Activated T-helper 1 cell treated with anti-CD3 and anti-CD28 coated beads, Interleukin-12 subunit alpha, Interleukin-12 subunit beta, Interleukin-2, Interleukin-4 antibody, amounts not matched to agents 30 ng/mL and 10 ng/mL and 1 ng/mL, durations not matched to agents 14 hours and 24 hours and 36 hours (primary cell): ENCODE measurements at places on chromosomes 16 and 17. TPM values are rescaled to one million over a fixed set of nuclear protein-coding genes. Genes with fewer than 3 reads are reported as not detected.

Gene ATP2A1
- 2.6 and 3.3 TPM in 2 replicates for total RNA-seq

Gene ABCC11
- not detected in 2 replicates for total RNA-seq

Gene CIITA
- 12.0 and 13.0 TPM in 2 replicates for total RNA-seq

Gene CCL4L2
- total RNA-seq = 46.9 and 48.4 TPM in 2 replicates

Gene CPSF4L
- total RNA-seq = not detected in 2 replicates

Gene EPN3
- not detected in 2 replicates for total RNA-seq

Gene OTOP2
- not detected in 2 replicates for total RNA-seq

Gene HS3ST2
- total RNA-seq = not detected in 2 replicates

Gene ZNF213
- 9.6 and 12.4 TPM in 2 replicates for total RNA-seq

Gene SYCE1L
- 5.1 and 5.5 TPM in 2 replicates for total RNA-seq

Gene KRT17
- total RNA-seq = 0.24 TPM in 1 of 2 replicates, not detected in the other

Gene CENPN
- total RNA-seq = 65.6 and 67.8 TPM in 2 replicates

Gene GOT2
- 135 and 137 TPM in 2 replicates for total RNA-seq

Gene CCL1
- total RNA-seq = 264 and 266 TPM in 2 replicates

- DNase-seq = no peak
- H3K4me3 ChIP-seq = no peak overlapping the region
- peaks cover 11% of the 10 kb centered on the region for H3K36me3 ChIP-seq
- H3K27ac ChIP-seq = no peak overlapping the region
- peaks cover 4% of the 10 kb centered on the region for H3K27me3 ChIP-seq
Observed at GRCh38 chr17:42518046-42518754, 17.8 kb upstream of the NAGLU start.

DNA sequence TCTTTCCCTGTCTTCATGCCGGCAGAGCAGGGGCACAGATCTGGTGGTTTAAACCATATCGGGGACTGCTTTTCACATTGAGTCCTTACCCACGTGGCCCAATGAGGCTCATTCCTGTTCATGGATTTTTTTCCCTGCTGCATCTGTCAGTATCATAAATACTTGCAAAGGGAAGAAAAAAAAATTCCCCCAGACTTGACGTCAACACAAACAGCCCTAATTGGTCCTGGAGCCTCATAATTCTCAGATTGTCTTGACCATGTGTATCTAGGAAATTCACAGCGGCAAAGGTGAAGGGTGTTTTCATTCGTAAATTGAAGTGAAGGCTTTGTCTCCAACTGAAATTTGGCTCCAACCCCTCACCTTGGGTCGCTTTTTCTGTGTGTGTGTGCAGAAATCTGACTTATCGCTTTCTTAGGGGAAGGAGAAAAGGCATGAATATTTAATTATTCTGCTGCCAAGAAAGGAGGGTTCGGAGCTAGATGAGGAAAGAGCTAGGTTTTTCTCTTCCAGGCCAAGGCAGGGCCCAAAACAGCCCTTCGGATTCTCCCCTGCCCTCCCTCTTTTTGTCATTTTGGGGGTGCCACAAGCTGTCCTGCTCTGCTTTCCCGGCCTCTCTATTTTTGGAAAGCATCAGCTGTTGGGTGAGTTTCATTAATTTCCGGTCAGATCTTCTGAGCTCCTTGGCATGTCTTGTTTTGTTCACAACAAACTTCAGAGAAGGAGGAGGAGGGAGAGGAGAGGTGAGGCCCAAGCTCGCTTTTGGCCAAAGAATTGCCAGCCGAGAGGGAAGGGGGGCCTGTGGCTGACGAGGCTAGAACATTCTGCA is 17.8 kb upstream of the CIBAR2 start:
- no peaks in the 10 kb centered on the region for H3K36me3 ChIP-seq
- H3K27me3 ChIP-seq = no peaks in the 10 kb centered on the region
- no peak overlapping the region for H3K27ac ChIP-seq
- no peak for DNase-seq

DNA sequence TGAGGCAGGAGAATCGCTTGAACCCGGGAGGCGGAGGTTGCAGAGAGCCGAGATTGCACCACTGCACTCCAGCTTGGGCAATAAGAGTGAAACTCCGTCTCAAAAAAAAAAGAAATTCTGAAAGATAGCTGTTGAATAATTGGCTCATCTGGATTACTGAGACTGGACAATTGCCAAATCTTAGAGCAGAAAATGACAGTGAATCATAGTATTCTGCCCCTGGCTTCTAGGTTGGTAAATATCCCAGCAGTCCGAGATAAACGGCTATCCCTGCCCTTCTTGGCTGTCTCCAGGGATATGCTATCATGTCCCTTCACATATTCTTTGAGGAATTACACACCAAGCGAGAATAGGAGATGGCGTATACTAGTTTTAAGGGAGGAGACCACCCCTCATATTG is 35.5 kb upstream of the METTL16 start:
- no peaks in the 10 kb centered on the region for H3K36me3 ChIP-seq
- H3K27ac ChIP-seq = no peak overlapping the region
- peaks cover 3% of the 10 kb centered on the region for H3K27me3 ChIP-seq

DNA sequence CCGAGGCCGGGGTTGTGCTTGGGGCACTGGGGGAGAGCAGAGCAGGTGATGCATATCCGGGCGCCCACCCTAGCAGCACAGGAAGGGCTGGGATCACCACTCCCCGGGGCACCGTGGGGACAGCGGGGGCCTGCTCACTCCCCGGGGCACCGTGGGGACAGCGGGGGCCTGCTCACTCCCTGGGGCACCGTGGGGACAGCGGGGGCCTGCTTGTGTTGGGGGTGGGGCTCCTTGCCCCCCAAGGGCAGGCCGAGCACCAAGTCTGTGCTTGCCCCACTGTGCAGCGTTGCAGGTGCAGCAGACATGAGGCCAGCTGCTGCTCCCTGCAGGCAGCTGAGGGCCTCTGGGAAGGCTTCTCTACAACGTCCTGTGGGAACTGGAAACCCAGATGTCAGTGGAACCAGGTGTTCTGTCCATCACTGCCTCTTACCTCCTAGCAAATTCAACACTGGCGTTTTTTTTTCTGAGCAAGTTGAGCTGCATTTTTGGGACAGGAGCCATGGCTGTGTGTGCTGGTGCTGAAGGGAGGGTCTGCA is 25.0 kb upstream of the ZNF750 start:
- DNase-seq = no peak
- H3K27me3 ChIP-seq = no peaks in the 10 kb centered on the region
- H3K36me3 ChIP-seq = peaks cover 15% of the 10 kb centered on the region
- peaks cover 69% of the 10 kb centered on the region for H3K4me1 ChIP-seq

GRCh38 chr17:52476638-52477313 is 318.3 kb upstream of the CA10 start:
- no peaks in the 10 kb centered on the region for H3K4me1 ChIP-seq
- no peaks in the 10 kb centered on the region for H3K27me3 ChIP-seq
- H3K27ac ChIP-seq = no peak overlapping the region
- no peak for DNase-seq

GRCh38 chr17:7435676-7436555 is 681 bp downstream of the TMEM102 start:
- H3K4me3 ChIP-seq = peak overlapping the region; percentile 91
- DNase-seq = peak; percentile 68
- H3K27me3 ChIP-seq = peaks cover 5% of the 10 kb centered on the region
- H3K4me1 ChIP-seq = peaks cover 43% of the 10 kb centered on the region
- peak overlapping the region; percentile 94 for H3K27ac ChIP-seq

DNA sequence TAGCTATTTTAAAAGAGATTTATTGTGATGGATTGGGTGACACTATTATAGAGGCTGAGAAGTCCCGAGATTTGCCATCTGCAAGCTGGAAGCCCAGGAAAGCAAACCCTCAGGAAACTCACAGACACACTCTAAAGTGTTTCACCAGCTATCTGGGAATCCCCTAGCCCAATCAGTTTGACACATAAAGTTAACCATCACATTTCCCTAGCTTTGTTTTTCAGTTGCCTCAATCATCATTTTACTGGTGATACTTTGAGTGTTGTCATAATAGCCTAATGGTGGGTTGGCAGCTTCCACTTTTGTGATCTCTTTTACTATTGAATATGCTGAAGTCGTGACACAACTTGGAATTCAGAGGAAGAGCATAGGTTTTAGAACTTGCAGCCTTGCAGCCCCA is 1.8 kb downstream of the SGF29 start:
- H3K27me3 ChIP-seq = peaks cover 2% of the 10 kb centered on the region
- no peak for DNase-seq
- peak overlapping the region; percentile 15 for H3K4me3 ChIP-seq

DNA sequence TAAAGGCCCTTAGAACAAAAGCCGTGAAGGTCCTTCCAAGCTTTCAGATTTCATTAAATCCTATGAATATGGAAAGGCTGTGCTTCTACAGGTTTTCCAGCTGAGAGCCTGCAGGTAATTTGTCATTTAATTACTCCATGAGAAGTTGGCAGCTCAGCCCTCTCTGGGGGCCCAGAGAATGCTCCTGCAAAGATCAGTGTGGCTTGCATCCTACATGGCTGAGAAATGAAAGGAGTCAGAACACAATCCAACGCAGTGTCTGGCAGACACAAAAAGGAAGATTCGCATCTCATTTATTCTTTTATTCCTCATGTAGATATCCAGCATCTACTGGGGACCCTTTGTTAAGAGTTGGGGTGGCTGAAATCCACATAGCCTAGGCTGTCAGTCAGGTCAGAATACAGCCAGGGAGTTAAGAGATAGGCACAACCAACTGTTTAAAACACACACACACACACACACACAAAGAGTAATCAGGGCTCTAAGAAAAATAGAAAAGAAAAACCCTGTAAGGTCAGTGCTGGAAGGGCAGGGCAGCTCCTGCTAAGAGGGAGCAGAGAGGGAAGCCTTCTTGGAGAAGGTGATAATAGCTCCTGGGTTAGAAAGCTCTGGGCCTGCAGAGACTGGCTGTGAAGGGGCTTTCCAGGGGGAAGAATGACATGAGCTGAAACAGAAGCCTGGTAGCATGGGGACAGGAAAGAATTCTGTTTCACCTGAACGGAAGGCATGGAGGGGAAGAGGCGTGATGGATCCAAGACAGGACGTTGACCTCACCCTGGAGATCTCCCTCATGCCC is 46.9 kb upstream of the WSCD1 start:
- no peak overlapping the region for H3K27ac ChIP-seq
- no peaks in the 10 kb centered on the region for H3K36me3 ChIP-seq
- DNase-seq = no peak
- H3K27me3 ChIP-seq = peaks cover 4% of the 10 kb centered on the region
- no peaks in the 10 kb centered on the region for H3K4me1 ChIP-seq

- peak within 1 kb of the TSS; percentile 96 for H3K4me3 ChIP-seq
- peak within 1 kb of the TSS; percentile 98 for H3K27ac ChIP-seq
- peak; percentile 99 for DNase-seq
- H3K4me1 ChIP-seq = peaks cover 44% of the 10 kb centered on the region
- H3K36me3 ChIP-seq = peaks cover 18% of the 10 kb centered on the region
Observed at GRCh38 chr16:57185945-57186871, at the start of the genes PSME3IP1 and RSPRY1. Gene PSME3IP1, minus strand, starts transcription at chr16:57186039. Its CDS starts 12,185 bp downstream, at chr16:57173854. Gene RSPRY1, plus strand, starts transcription at chr16:57186329. Its CDS starts 18,330 bp downstream, at chr16:57204659.

DNA sequence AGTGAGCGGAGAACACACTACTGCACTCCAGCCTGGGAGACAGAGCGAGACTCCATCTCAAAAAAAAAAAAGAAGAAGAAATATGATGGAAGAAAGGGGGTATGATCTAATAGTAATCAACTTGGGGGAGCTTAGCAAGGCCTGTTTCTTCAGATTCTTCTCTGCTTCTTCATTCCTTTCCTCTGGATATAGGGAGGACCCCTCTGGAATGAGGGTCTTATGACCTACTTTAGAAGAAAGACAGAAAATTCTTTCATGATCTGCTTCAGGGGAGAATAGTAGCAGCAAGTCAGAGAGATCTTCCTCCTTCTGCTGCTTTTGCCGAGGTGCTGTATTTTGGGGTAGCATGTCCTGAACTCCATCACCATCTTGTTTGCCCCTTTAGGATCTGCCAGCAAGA is 44.9 kb upstream of the ETV4 start:
- no peak for DNase-seq
- H3K4me3 ChIP-seq = no peak overlapping the region
- H3K4me1 ChIP-seq = no peaks in the 10 kb centered on the region
- no peak overlapping the region for H3K27ac ChIP-seq

- no peak overlapping the region for H3K4me3 ChIP-seq
- peaks cover 2% of the 10 kb centered on the region for H3K27me3 ChIP-seq
- H3K4me1 ChIP-seq = peaks cover 20% of the 10 kb centered on the region
- no peak overlapping the region for H3K27ac ChIP-seq
Observed at GRCh38 chr17:74546586-74546985, 671 bp upstream of the CD300C start.

- no peak overlapping the region for H3K27ac ChIP-seq
- DNase-seq = no peak
- H3K4me1 ChIP-seq = no peaks in the 10 kb centered on the region
Observed at GRCh38 chr17:33531311-33531710, 238.2 kb upstream of the ASIC2 start.

GRCh38 chr17:18323007-18323406 is 7.9 kb downstream of the SMCR8 start:
- H3K27me3 ChIP-seq = no peaks in the 10 kb centered on the region
- H3K27ac ChIP-seq = no peak overlapping the region
- DNase-seq = no peak
- H3K4me1 ChIP-seq = peaks cover 43% of the 10 kb centered on the region

- no peaks in the 10 kb centered on the region for H3K36me3 ChIP-seq
- peaks cover 6% of the 10 kb centered on the region for H3K27me3 ChIP-seq
- H3K4me3 ChIP-seq = no peak overlapping the region
- no peak overlapping the region for H3K27ac ChIP-seq
Observed at GRCh38 chr16:268141-269053, 7.3 kb downstream of the RGS11 start.

- H3K27me3 ChIP-seq = no peaks in the 10 kb centered on the region
- H3K4me3 ChIP-seq = peak overlapping the region; percentile 65
- peak overlapping the region; percentile 93 for H3K27ac ChIP-seq
- H3K4me1 ChIP-seq = peaks cover 81% of the 10 kb centered on the region
- no peak for DNase-seq
Observed at GRCh38 chr17:40530531-40530994, 29.1 kb upstream of the TNS4 start.

GRCh38 chr17:4782652-4783051 is 3.5 kb downstream of the VMO1 start:
- peaks cover 30% of the 10 kb centered on the region for H3K4me1 ChIP-seq
- no peak overlapping the region for H3K4me3 ChIP-seq
- H3K27me3 ChIP-seq = peaks cover 60% of the 10 kb centered on the region
- no peaks in the 10 kb centered on the region for H3K36me3 ChIP-seq

GRCh38 chr16:72962347-72962746 is 85.6 kb downstream of the ZFHX3 start:
- peaks cover 6% of the 10 kb centered on the region for H3K27me3 ChIP-seq
- H3K36me3 ChIP-seq = no peaks in the 10 kb centered on the region
- H3K4me3 ChIP-seq = no peak overlapping the region
- H3K27ac ChIP-seq = no peak overlapping the region
